ENCODE measurements at places on chromosomes 12 and 14.

GRCh38 chr14:93318927-93319326, 13.9 kb downstream of the BTBD7 start:
- DNase-seq: no peak

DNA sequence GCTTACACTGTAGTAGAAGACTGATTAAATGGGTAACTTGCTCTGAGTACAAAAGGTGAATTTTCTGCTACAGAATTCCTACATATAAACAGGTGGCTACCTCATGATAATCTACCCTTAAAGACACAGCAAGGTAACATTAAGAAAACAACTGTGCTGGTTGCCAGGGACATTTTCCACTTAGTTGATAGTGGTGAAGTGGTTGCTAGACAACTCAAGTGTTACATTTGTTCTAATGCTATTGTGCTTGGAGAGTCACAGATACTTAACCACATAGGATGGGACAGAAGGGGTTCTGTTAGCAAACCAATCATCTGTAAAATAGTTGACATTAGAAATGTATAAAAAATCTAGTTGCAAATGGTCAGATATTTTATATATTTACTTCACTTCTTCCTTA, 870.3 kb upstream of the SEL1L start:
- no peak for DNase-seq

- no peak for DNase-seq
These were observed 760.4 kb downstream of the TMEM121 start for GRCh38 chr14:106286697-106287290.

DNA sequence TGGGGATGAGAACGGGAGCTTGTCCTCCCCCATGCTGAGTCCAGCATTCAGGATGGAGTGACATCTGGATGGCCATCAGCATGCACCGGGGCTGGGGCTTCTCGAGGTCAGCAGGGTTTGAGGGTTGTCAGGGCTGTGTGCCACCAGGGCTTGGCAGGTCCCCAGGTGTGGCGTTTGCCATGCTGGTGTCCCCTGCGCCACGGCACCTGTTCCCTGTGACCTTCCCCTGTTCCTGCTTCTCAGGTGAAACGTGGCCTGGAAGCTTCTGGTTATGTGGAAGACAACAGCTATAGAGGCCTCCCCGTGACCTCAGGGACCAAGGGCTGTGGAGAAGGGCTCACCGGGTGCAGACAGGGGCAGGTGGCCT, 152.4 kb downstream of the KIF26A start:
- no peak for DNase-seq

GRCh38 chr14:24993631-24994030, 56.3 kb downstream of the STXBP6 start:
- DNase-seq: no peak

DNA sequence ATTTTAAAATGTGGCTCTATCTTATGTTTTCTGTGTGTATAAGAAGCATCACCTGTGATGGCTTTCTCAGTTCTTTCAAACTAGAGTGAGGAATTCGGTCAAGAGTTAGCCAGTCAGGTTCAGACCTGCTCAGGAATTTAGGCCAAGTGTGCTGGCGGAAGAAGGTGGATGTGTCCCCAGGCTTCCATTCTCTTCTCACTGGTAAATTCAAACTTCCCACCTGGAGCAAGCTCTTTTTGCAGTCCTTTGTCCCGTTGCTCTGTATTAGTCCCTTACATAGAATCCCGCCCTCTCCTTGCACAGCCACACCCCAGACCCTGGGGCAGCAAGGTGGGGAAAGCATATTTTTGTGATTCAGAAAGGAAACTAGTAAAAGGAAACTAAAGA, 124.7 kb upstream of the PWP1 start:
- DNase-seq: no peak

DNA sequence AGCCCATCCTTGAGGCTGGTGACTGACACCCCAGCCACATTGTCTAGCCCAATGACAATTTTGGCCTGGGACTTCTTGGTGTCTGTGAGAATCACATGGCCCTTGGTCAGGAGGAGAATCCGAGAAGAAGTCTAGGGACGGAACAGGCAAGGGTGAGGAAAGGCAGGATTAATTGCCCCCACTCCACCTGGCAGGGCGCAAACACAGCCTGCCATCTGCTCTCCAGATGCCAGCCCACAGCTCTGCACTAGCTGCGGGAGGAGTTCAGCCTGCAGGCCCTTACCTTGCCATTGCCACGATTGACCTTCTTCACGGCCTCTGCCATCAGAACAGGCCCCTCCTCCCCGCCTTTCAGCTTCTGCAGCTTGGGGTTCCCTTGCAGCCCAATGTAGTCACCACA, 13.1 kb upstream of the TAC3 start:
- DNase-seq: no peak

- no peak for DNase-seq
These were observed 107.7 kb downstream of the ERGIC2 start for GRCh38 chr12:29273178-29273843.

- no peak for DNase-seq
These were observed 59.9 kb downstream of the GPR68 start for GRCh38 chr14:91184559-91184958.

- no peak for DNase-seq
These were observed 311.8 kb downstream of the BTG1 start for GRCh38 chr12:91833780-91834359.

GRCh38 chr12:104285740-104286515, 17.6 kb upstream of the EID3 start:
- DNase-seq: no peak

DNA sequence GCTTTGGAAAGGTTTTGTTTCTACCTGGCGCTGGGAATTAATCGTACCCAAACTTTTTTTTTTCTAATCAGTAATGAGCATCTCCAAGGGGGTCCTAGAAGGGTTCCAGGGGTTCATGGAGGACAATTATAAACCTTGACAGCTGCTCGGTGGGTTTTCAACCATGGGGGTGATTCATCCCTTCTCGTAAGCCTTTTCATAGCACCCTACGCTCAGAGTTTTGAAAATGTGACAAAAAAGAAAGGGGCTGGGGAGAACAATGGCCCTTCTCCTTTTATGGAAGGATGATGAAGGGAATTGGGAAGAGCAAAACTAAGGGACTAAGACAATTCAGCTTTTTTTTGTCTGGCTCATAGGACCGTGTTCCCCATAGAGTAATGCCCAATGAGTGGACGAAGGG, 196.7 kb downstream of the ZFP36L1 start:
- DNase-seq: no peak

DNA sequence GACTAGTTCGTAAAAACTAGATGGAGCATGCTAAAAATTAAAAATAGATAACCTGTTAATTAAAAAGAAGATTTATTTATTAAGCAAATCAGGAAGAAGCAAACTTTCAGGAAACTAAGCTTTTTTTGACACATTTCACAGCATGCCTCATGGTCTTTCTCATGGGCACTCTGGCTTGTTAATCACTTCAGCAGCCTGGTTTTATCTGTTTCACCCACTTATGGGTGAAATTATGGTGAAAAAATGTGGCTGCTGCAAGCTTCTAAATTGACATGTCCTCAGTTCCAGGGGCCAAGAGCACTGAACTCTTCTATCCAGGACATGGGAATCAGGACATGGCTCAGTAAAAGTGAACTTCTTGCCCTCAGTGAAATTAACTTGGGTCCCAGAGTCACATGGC, 468.6 kb upstream of the SYT1 start:
- DNase-seq: no peak

GRCh38 chr12:110585231-110585799, 2.2 kb upstream of the PPTC7 start:
- no peak for DNase-seq

- no peak for DNase-seq
These were observed 6.0 kb downstream of the SPTB start for GRCh38 chr14:64873506-64874219.

DNA sequence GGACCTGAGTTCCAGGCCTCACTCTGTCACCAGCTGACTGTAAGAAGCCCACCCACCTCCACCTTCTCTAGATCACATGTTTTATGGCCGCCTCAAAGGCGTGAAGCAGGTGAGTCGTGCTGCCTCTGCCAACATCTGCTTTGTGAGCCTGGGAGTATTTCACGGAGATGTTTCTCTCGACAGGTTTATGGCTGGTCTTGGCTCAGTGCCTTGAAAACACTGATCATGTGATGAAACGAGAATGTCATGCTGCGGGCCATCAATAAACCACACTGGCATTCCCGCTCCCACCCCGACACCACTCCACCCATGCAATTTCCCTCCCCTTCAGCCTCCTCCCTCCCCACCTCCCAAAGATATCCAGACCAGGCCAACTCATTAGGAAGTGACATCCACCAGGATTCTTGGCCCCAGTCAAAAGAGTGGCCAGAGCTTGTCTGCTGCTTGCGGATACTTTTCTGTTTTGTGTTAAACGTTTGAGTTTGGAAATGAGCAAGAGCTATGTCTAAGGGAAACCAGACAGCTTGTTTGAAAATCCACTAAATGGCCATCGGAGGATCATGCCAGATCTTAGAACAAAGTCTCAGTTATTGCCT, 53.8 kb upstream of the NTF3 start:
- no peak for DNase-seq

- DNase-seq: no peak
These were observed 62.6 kb downstream of the SEL1L start for GRCh38 chr14:81471062-81471461.

GRCh38 chr12:4909734-4910501, at the start of gene KCNA1:
KCNA1 (plus strand) TSS chr12:4909905; CDS start chr12:4911379, 1,474 bp downstream.
- no peak for DNase-seq

GRCh38 chr12:93108985-93109384, 179.9 kb upstream of the EEA1 start:
- DNase-seq: no peak

DNA sequence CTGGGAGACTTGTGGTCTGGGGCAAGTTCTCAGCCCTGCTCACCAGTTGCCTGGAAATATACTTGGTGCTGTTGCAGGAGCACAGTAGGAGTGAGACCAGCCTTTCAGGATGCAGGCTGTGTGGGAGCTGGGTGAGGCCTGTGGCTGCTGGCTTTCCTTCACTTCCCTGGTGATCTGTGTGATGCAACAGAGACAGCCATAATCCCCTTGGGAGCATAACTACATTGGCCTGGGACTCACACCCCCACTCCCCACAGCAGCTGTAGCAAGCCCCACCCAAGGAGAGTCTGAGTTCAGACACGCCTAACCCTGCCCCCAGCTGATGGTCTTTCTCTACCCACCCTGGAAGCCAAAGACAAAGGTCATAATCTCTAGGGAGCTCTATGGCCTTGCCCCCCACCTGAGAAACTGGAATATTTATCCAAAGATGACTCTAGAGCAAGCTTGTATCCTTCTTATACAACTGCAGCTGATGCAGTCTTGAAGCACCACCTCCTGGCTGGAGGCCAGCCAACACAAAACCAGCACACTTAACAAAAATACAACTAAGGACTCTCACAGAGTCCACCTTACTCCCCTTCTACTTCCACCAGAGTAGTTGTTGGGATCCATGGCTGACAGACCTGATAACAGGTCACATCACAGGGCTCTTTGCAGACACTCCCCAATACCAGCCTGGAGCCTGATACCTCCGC, 190.4 kb upstream of the CPNE8 start:
- no peak for DNase-seq

DNA sequence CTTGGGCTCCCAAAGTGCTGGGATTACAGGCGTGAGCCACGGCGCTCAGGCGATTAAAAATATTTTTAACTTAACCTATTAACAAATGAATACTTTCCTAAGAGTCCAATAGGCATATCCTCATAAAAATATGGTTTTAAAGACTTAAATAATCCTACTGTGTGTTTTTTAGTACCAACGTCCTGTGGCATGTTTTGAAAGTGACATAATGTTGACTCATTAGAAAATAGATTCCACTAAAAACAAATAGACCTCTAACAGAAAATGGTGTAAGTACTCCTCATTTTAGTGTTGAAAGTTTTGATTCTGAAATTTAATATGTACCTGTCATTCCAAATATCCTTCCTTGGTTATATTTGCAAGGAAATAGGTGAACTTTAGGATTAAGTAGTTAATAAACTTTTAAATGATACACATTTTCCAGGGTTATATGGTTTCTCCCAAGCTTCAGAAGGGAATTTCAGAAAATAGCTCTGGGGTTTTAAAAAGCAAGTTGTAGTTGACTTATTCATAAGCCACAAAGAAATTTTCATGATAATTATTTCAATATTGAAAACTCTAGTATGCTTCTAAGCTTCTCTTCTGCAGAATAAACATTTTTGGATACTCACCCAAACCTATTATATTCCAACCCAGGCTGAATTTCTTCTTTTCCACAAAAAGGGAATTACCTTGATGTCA, 12.1 kb upstream of the LUM start:
- no peak for DNase-seq

GRCh38 chr14:60878121-60878520, 102.8 kb downstream of the TRMT5 start:
- no peak for DNase-seq

DNA sequence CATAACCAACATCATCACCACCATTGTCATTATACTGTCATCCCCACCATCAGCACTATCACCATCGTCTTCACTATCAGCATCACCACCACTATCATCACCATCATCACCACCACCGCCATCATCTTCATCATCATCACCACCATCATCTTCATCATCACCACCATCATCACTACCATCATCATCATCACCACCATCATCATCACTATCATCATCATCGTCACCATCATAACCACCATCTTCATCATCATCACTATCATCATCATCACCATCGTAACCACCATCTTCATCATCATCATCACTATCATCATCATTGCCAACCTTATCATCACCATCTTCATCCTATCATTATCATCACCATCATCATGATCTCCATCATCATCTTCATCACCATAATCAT, 39.0 kb downstream of the SVOP start:
- no peak for DNase-seq

GRCh38 chr12:42779186-42779859, 189.8 kb upstream of the PRICKLE1 start:
- no peak for DNase-seq

DNA sequence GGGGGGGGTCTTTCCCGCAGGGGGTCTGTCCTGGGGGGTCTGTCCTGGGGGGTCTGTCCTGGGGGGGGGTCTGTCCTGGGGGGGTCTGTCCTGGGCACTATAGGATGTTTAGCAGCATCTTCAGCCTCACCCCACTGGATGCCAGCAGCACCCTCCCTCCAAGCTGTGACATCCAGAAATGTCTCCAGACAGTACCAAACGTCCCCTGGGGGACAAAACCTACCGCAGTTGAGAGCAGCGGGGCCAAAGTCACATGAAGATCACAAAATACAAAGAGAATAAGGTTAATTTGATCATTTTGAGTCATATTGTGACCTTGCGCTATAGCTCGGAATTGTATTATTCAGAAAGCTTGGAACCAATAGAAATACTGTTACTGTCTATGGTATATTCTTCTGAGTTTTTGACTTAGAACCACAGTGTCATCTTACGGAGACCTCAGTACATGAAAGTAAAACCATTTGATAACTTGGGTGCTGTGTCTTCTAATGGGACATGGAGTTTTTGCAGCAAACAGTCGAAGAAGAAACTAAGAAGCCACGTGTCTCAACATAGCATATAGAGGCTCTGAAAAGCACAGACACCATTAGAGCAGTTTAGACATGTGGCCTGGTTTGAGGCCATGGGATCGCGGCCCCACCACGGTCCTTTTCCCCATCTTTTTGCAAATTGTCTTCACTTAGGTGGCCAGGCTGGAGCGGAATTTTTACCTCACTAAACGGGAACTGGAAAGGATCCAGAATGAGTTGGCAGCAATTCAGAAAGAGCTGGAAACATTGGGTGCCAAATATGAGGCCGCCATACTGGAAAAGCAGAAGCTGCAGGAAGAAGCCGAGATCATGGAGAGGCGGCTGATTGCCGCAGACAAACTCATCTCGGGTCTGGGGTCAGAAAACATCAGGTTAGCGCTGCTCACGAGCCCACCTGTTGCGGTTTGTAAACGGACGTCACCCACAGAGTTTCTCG, 59.9 kb downstream of the CCDC92 start:
- DNase-seq: no peak

- DNase-seq: no peak
These were observed 62.7 kb upstream of the ARID2 start for GRCh38 chr12:45666816-45667215.
